ENCODE measurements at places on chromosomes 13 and 19.

GRCh38 chr13:80338781-80339562 lies 2.0 kb downstream of the SPRY2 start:
- peak; percentile 84 for DNase-seq

DNA sequence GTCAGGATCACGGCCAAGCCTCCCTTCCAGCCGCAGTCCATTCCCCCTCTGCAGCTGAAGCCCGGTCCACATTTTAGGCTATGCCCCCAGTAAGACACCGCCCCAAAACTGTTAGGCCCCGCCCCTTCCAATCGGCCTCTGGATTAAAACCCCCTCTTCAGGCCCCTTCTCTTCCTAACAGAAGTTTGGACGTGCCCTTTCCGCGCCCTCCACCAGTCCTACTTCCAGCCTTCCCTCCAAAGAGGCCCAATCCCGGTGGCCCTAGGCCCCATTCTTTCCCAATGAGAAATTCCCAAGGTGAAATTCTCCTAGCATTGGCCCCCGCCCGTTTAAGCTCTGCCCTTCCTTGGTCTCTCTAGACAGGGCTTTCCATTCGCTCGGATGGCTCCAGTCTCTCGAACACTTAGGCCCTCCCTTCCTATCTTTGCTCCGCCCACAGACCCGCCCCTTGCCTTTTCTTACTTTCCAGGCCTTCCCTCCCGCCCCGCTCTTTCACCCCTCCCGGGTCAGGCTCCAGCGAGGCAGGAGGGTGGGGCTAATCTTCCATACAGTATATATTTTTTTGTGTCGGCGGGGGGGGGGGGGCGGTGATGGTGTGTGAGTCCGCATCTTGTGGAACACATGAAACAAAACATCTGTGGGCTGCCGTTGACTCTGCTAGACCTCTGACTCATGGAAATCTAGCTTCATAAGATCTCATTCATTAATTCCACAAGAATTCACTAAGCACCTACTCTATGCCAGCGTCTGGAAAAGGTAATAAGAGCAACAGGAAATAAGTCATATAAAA lies 13.6 kb downstream of the LTBP4 start:
- DNase-seq = no peak

DNA sequence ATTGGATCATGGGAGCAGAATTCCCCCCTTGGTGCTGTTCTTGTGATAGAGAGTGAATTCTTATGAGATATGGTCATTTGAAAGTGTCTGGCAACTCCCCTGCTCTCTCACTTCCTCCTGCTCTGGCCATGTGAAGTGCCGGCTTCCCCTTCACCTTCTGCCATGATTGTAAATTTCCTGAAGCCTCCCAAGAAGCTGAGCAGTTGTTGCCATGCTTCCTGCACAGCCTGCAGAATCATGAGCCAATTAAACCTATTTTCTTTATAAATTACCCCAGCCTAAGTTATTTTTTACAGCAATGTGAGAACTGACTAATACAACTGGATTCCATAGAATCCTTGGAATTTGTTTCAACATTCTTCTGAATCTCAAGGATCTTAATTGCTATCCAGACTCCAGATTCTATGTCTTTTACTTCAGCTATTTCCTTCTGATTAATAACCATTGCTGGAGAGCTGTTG lies 328.1 kb downstream of the SLITRK5 start:
- no peak for DNase-seq

DNA sequence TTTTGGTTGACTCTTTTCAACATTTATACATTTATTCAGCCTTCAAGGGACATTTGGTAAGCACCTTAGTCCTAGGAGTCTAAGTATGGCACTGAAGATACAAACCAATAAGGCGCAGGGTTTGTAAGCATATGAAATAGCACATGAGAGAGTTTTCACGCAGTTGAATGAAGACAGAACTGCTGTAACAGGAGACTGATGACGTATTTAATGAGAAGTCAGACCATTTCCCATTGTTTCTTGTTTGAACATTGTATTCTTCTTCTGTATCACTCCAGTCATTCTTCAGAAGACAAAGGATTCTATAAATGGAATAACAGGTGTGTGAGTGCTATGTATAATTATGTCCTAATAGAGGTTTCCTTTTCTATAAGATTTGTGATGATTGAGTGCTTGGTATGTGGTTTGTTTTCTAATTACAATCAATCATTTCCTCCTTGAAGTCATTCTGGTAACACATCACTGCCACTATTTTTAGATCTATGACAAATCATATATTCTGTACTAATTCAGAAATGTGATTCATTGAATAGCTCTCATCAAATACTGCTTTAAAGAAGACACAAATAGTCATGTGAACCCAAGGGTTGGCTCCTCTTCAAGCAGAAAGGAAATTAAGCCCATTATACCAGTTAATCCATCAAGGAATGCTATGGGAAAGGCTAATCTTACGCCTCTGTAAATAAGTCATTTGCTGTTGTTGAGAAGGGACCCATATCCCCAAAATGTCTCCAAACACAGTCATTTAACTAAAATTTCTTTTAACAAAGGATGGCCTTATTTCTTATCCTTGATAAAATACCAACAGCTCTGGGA lies 222.8 kb upstream of the NBEA start:
- no peak for DNase-seq

DNA sequence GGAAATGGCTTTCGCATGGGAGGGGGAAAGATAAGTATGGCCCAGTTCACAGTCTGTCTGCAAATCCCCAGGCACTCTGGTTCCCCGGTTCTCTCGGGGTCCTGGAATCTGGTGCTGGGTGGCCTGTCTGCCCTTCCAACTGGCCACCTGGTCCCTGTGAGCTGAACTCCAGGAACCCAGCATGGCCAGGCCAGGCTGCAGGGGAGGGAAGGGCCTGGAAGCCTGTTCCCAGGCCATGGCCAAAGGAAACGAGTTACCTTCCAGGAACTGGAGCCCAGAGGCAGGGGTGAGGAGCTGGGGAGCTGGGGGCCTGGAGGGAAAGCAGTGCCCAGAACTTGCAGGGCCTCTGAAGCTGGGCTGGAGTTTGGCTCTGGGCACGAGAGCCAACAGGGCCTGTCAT lies 19.1 kb upstream of the PNMA8C start:
- DNase-seq = no peak

DNA sequence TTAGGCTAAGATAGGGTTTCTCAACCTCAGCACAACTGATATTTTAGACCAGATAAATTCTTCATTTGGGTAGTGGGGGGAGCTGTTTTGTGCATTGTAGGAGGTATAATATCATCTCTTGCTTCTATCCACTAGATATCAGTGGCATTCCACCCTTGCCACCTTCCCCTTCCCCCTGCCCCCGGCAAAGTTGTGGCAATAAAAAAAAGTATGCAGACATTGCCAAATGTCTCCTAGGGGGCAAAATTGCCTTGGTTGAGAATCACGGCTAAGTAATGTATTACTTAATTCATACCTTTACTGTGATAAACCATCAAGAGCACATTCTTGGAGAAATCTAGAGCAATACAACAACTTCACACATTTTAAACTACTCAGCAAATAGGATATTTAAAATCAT lies 51.4 kb downstream of the UBL3 start:
- DNase-seq = no peak

GRCh38 chr13:34302596-34302995 lies 484.6 kb downstream of the RFC3 start:
- DNase-seq = no peak

GRCh38 chr13:52411629-52412028 lies 5.7 kb upstream of the THSD1 start:
- no peak for DNase-seq

DNA sequence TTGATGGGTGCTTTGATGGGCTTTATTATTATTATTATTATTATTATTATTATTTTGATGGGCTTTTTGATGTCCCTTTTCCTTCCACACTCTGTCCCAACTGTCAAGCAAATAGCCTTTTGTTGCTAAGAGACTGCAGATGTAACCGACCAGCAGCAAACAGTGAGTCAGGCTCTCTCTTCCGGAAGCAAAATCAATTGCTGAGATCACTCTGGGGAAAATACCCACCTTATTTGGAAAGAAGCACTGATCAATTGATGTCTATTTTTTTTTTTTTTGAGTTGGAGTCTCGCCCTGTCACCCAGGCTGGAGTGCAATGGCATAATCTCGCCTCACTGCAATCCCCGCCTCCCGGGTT lies 2.9 kb downstream of the LDLR start:
- DNase-seq = peak; percentile 27

DNA sequence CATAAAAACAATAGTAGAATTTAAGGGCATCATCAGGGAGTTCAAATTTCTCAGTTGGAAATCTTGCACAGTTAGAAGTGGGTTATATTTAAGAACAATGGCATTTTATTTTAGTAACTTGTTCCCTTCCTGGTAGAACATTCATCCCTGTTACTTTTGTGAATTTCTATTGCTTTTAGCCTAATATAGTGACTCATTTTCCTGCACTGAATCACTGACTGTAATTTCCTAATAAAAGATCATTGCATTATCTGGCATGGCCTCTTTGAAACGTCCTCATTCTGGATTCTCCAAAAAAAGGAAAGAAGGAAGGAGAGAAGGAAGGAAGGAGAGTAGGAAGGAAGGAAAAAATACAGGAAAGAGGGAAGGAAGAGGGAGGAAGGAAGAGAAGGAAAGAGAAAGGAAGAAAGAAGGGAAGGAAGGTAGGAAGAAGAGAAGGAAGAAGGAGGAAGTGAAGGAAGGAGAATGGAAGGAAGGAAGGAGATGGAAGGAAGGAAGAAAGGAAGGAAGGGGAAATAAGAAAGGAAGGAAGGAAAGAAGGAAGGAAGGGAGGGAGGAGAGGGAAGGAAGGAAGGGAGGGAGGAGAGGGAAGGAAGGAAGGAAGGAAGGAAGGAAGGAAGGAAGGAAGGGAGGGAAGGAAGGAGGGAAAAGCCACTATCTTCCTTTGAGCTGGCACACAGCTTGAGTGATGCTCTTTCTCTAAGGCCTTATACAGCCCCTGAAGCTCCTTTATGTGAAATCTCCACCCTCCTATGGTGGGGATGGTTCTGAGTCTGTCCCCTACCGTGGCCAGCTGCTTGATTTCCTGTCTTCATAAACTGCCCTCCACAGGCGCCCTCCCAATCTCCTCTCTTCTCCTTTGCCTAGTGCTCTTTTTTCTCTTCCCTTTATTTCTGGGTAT lies 29.8 kb upstream of the TM9SF2 start:
- no peak for DNase-seq

GRCh38 chr13:73704587-73704986 lies 429.6 kb downstream of the KLF12 start:
- DNase-seq = no peak

Data from AML-193 (cell line).